KBM-7 (cell line): ENCODE measurements at places on chromosomes 12 and 14.

- DNase-seq = no peak
Observed at GRCh38 chr12:95870897-95871296, 12.1 kb downstream of the SNRPF start.

DNA sequence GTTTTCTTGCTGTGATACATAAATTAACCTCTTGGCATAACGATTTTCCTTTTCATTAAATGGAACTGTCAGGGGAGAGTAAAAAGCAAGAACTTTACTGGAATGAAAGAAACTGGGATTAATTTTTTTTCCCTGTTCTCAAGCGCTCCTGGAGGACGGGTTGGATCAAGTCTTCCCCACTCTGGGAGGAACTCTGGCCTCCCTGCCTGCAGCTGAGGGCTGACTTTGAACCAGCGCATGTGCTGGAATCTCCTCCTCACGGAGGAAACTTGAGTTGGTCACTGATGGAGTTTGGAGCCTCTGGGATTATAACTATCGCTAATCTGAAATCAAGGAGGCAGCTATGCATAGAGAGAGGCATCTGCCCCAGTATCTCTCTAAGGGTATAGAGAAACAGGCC lies 406.4 kb upstream of the TMEM132C start:
- no peak for DNase-seq

DNA sequence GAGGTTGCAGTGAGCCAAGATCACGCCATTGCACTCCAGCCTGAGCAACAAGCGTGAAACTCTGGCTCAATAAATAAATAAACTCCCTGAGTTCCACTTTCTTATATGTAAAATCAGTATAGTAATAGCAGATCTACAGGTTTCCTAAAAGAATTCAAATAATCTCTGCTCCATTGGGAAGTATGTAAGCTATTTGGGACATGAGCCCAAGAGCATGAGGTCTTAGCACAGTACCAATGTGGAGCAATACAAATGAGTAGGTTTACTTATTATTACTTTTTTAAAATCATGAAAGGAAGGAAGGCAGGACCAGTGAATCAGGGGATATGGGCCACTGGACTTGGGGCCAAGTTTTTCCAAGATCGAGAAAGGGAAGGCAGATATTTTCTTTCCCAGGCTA lies 216.9 kb upstream of the DIO2 start:
- DNase-seq = no peak

GRCh38 chr12:125079648-125080645 lies 14.7 kb downstream of the AACS start:
- DNase-seq = no peak

- DNase-seq = no peak
Observed at GRCh38 chr12:101927999-101928398, 50.6 kb downstream of the DRAM1 start.

GRCh38 chr12:42192686-42193085 lies 45.4 kb downstream of the YAF2 start:
- DNase-seq = no peak

GRCh38 chr12:63893170-63893569 lies 48.7 kb downstream of the SRGAP1 start:
- DNase-seq = no peak

- no peak for DNase-seq
Observed at GRCh38 chr12:124386661-124387527, 92.0 kb downstream of the RFLNA start.

GRCh38 chr12:107492393-107493134 lies 193.0 kb upstream of the PWP1 start:
- peak; percentile 72 for DNase-seq

DNA sequence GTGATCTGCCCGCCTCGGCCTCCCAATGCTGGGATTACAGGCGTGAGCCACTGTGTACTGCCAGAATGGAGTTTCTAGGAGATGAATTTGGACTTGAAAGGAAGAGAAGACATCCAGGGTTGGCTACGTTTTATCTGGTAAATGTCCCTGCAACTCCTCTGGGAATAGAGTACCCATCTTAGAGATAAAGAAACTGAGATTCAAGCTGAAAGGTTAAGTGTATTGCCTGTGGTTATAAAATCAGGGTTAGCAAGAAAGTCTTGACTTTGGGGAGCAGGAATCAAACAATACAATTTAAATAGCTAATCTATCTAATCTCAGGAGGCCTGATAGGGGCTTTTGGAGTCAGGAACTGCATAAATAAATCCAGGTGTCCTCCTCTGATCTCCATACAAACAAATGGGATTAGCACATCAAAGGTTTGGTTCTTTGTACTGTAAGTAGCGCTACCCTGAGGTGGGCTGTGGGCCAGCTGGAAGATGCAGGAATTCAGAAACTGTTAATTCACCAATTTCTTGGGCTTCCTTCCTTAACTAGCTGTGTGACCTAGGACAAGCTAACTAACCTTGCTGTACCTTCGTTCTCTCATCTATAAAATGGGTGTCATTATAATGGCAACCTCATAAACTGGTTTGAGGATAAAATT lies 45.1 kb downstream of the TBX3 start:
- no peak for DNase-seq

DNA sequence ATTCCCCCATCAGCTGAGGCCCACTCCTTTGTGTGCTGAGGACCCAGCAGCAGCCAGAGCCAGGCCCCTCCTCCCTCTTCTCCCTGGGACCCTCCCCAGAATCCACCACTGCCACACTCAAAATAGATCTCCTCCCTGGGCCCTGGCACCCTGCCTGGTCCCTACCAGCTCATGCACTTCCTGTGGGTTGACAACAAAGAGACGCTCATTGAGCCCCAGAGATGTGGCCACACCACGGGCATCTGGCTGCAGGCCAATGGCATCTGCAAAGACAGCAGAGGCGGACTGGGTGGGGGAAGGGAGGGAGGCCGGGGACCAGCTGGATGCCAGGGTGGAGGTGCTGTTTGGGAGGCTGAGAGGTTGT lies 16.0 kb upstream of the ENDOU start:
- DNase-seq = peak; percentile 50

- no peak for DNase-seq
Observed at GRCh38 chr14:60926002-60926401, 54.9 kb downstream of the TRMT5 start.

DNA sequence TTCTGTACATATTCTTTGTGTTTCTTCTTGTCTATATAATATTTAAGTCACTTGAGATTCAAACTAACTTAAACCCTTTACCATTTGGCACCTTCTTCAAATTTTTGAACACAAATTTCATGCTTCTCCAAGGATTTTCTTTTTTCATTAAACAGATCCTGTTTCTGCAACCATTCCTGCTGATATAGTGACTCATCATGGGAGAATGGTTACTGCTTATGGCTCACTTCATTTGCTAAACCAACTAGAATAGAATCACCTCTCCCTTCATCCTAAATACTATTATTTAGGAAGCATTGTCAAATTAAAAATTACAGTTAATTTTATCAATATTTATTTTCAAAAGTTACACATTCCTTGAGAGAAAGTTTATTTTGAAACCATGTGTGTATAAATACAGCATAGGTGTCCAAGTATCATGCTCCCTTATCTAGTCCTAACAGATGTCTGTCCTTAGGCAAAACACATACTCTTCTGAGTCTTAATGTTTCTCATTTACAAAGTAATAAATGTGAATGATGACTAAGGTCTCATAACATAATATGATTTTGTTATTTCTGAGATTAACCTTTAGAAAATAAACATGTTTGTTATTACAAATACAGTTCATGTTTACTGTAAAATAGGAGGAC lies 40.7 kb downstream of the PLCZ1 start:
- no peak for DNase-seq

GRCh38 chr14:99768381-99768780 lies 24.8 kb upstream of the EML1 start:
- DNase-seq = no peak

GRCh38 chr12:19465711-19466110 lies 26.4 kb downstream of the AEBP2 start:
- DNase-seq = no peak

DNA sequence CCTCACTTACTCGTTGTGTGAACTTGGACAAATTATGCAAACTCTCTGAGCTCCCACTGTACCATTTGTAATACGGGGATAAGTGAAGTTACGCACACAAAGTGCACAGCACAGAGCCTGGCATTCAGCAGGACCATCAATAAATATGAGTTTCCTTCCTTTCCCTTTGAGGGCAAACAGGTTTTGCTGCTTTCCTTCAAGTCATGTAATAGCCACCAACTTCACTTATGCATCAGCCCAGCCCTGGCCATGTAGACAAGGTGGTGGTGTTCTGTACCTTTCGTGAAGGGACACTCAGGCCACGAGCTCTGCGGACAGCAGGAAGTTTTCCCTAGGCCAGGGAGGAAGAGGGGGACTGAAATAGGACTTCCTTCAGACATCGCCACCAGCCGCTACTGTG lies 272.7 kb downstream of the CACNA1C start:
- DNase-seq = no peak

- DNase-seq = no peak
Observed at GRCh38 chr12:106729611-106730010, 44.9 kb upstream of the RIC8B start.

- no peak for DNase-seq
Observed at GRCh38 chr14:55309761-55310365, 38.6 kb downstream of the FBXO34 start.

- no peak for DNase-seq
Observed at GRCh38 chr12:121947981-121948380, 29.6 kb downstream of the CFAP251 start.

DNA sequence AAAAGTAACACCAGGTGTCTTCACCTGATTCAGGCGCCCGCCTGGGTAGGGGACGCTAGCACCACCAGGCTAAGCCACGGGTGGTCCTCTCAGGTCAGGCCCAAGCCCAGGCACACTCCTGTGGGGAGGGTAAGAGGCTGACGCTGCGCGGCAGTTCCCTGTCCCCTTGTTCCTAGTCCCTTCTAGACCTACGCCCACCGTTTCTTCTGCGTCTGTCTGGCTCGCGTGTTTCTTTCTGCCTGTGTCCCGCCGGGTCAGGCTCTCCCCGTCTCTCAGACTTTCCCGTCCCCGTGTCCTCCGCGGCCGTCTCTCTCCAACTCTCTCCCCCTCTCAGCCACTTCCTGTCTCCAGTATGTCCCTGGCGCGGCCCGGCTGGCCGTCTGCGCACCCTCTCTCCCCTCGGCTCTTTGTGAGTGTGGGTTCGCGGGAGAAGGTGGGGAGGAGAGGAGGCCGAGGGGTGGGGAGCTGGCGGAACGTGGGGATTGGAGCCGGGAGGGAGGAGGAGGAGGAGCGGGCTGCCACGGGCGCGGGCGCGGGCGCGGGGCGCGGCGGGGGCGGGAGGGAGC lies 3.1 kb upstream of the TNS2 start:
- DNase-seq = peak; percentile 75

DNA sequence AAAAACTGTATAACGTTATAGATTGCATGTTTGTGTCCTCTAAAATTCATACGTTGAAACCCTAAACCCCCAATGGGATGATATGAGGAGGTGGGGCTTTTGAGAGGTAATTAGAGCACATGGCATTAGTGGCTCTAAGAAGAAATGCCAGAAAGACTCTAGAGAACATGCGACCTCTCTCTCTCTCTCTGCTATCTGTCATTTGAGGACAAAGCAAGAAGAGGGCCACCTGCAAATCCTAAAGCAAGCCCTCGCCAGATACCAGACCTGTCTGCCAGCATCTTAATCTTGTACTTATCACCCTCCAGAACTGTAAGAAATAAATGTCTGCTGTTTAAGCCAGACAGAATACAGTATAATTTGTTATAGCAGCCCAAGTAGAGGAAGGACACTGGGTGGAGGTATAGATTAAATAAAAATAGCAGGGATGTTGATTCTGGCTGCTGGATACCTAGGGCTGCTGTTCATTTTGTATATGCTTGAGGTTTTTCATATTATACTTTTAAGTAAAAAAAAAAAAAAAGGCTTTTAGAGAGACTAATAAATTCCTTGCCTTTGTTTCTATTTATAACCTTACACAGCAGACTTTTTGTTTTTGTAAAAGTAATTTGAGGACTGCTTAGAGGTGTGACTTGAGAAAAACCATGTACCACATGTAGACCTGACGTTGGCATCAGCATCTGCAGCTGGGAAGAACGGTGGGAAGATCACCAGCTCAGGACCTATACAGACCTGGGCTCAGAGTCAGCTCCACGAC lies 26.9 kb downstream of the MOK start:
- no peak for DNase-seq

DNA sequence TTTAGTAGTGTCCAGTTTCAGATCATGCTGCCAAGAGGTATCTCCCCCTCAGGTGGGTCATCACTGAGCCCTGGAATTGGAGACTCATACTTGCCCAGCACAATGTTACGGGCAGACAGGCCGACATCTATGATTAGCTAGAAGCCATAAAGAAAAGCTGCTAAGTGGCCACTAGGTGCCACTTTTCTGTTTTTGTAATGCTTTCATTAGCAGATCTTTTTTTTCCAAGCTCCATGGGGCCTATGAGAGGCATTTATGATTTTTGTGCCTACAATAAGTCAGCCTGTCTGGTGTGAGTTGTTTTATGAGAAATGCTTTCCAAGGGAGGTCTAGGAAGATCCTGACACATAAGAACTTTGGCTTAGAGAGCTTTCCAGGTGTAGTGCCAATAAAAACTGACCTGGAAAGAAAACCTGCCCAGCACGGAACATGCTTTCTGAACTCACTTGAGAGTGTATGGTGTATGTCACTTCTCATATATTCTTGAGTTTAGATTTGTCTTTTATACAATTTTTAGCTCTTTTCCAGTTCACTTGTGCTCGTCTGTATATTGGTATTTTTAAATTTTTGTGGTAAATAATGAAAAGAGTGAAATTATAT lies 21.8 kb upstream of the SMCO2 start:
- DNase-seq = peak; percentile 53

DNA sequence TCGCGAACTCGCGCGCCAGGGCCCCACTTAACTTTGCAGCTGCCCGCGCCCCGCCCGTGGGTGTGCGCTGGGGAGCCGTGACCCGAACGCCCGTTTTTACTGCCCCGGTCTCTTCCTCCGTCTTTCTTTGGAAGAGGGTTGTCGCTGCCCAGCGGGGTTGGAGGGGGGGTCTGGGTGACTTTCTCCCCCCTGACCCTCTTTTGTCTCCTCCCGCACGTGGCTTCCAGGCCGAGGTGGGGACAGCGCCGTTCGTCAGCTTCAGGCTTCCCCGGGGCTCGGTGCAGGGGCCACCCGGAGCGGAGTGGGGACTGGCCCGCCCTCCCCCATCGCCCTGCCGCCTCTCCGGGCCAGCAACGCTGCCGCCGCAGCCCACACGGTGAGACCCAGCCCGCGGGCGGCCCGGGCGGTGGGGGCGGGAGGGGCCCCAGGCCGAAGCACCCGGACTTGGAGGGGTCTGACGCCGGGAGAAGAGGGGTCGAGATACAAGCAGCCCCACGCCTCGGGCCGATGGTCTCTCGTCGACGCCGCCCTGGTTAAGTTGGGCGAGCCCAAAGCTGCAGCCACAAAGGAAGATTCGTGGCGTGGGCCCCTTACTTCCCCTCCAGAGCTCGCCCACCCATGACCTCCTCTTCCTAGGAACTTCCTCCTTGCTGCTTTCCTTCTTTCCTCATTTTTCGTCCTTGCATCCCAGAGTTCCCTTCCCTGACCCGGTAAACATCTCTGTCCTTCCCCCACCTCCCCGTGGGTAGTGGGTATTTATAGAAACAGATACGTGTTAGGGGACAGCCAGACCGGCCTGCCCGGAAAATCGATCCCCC lies 1.2 kb downstream of the DYRK2 start:
- peak; percentile 59 for DNase-seq

DNA sequence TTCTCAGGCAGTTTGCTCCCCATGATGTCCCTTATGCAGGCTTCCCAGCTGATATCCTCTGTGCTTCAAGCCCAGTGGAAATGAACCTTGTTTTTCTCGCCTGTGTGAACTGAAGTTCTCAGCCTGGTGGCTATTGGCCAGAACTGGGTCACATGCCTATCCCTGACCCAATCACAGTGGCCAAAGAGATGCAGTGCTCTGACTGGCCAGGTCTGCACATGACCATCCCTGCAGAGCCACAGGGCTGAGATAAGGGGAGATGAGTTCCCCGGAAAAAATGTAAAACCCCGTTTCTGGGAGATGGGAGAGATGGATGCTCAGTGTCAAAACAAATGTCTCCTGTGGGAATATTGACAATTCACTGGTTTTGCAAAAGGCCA lies 34.7 kb upstream of the FZD10 start:
- DNase-seq = no peak
